Panc1 (cell line): ENCODE measurements at places on chromosomes 3 and 15.

DNA sequence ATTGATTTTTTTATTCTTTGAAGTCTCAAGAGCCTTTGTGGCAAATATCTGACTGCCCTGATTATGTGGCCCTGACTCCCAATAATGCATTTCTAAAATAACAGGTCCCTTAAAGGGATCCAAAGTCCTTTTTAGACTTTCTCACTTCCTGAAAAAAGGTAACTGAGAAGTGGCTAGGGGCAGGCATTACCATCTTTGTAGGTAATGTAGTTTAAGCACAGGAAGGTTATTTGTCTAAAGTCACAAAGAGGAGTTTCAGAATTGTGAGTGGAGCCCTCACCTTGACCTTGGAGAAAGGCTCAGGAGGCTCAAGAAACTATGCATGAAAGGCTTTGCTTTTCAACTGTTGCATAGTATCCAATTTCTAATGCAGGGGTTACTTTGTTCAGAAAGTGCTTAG, 142.9 kb upstream of the MRPL3 start:
- DNase-seq = no peak

- no peak for DNase-seq
These were observed 57.2 kb downstream of the MESD start for GRCh38 chr15:80932513-80932815.

GRCh38 chr15:92650966-92651365, 4.6 kb downstream of the FAM174B start:
- no peak for DNase-seq

DNA sequence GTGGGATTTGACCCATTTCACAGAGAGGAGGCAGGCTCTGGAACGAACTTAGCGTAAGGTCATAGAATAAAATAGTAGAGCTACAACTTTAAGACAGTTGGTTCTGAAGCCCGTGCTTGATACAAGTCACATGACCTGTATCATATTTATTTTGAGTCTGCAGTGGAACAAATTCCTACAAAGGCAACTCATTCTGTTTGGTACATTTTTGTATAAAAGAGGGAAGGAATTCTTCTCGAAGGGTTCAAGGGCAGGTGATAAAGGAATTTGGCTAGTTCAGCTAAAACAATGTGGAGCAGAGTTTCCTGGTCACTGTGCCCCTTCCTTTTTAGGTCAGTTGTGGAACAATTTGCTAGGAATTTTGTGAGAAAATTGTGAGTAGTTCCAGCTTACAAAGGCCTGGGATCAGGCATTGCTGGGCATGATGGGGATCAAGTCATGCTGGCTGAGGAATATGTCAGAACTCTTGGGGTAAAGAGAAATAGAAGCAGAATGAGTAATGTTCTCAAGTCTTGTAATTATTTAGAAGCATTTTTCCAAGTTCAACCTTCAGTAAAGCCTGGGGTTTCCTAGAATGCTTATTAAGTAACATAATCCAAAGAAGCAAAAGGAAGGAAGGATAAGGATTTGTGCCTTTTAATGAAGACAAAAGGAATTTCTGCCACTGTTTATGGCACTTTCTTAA, 19.1 kb downstream of the USP3 start:
- DNase-seq = no peak

DNA sequence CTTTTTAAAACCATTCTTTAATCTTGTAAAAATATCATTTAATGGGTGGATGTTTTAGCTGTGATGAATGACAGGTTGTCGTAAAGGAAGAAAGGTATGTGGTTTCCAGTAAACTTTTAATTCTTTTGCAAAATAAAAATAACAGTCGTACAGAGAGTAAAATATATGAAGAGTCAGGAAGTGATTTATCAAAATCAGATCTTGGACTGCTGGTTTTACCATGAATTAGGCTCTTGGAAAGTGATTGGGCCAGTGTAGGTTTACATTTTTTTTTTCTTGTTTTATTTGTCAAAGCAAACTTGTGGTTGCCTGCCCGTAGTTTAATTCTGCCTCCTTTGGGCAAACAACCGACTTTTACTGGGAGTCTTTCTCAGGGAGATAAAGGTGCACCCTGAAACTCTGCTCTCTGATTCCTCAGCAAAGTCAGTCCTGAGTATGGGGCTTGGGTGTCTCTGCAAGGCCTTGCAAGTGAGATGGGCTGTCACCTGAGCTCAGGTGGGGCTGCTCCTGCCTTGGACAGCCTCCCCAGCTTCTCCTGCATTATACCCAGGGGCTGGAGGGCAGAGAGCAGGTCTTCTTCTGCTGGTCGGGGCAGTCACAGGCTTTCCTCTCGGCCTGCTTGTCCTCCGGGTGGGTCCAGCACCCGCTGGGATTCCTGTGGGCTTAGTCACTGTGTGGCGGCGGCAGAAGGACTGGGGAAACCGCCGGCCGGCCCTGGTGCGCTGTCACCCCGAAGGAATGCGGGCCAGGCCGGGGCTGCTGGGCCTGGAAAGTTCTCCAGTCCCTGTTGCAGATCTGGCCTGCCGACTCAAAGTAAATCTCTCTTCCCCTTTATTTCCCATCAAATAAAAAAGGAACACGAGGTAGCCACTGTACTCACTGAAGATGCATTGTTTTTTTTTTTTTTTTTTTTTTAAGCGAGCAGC, 79.0 kb downstream of the IGF1R start:
- DNase-seq = peak; percentile 83

- no peak for DNase-seq
These were observed 76.1 kb upstream of the MAP4 start for GRCh38 chr3:48092270-48092669.

- DNase-seq = no peak
These were observed 693 bp downstream of the CD200 start for GRCh38 chr3:112333381-112334317.

DNA sequence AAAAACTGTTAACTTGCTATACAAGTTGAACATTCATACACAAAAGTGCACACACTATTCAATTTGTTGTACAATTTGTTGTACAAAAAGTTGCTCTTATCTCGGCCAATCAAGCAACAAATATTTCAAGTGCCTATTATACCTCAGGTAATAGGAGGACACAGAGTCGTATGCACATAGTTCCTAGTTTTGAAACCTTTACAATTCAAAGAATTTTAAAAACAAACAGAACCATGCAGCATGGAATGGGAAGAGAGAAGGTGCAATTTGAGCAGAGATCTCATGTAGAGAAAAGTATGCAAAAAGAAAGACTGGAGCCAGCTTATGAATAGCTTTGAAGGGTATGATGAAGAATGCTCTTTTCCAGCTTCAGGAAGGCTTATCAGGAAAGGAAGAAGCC, 46.5 kb upstream of the ARPP19 start:
- DNase-seq = no peak
